ENCODE measurements at places on chromosomes 2 and 18.

DNA sequence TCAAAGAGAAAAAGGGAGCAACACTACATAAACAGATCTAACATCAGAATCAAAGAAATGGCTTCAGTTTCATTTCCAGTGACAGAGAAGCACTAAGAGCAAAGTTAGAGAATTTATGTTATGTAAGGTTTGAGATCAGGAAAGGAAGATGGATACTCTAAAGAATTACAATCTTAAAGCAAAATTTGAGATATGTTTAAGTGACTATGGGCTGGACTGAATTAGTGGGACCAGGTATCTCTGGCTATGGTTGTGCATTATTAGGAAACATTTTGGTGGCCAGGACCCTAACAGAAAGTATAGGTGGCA is 208.2 kb downstream of the CCDC178 start:
- DNase-seq = no peak

DNA sequence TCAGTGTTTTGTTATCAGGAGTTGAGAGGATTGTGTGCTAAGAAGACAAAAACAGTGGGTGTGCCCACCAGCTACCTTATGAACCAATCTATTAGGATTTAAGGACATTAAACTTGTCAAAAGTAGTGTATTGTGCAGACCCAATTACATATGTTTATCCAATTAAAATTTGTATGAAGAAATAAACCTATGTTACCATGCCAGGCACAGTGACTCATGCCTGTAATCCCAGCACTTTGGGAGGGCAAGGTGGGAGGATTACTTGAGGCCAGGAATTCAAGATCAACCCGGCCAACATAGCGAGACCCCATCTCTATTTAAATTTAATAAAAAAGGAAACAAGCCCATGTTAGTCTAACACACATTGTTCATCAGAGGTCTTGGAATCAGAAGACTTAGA is 162.2 kb downstream of the IRS1 start:
- DNase-seq = no peak

DNA sequence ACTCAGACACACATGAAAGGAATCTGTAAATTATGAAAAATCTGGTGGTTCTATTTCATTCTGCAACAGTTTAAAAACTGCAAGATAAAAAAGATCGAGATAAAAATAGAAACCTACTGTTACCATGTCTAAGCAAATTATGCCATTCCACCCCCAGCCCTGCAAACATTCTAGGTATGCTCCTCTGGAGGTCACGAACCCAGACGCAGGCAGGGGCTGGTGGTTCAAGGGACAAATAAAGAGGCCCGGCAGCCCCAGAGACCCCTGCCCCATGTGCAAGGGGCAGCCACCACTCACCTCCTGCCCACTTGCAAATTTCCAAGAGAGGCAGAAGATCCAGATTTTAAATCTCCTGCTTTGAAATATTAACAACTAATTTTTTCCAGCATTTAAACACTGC is 210.5 kb downstream of the ANAPC1 start:
- no peak for DNase-seq

- no peak for DNase-seq
Measured at GRCh38 chr2:23537991-23538390, 153.0 kb downstream of the KLHL29 start.

DNA sequence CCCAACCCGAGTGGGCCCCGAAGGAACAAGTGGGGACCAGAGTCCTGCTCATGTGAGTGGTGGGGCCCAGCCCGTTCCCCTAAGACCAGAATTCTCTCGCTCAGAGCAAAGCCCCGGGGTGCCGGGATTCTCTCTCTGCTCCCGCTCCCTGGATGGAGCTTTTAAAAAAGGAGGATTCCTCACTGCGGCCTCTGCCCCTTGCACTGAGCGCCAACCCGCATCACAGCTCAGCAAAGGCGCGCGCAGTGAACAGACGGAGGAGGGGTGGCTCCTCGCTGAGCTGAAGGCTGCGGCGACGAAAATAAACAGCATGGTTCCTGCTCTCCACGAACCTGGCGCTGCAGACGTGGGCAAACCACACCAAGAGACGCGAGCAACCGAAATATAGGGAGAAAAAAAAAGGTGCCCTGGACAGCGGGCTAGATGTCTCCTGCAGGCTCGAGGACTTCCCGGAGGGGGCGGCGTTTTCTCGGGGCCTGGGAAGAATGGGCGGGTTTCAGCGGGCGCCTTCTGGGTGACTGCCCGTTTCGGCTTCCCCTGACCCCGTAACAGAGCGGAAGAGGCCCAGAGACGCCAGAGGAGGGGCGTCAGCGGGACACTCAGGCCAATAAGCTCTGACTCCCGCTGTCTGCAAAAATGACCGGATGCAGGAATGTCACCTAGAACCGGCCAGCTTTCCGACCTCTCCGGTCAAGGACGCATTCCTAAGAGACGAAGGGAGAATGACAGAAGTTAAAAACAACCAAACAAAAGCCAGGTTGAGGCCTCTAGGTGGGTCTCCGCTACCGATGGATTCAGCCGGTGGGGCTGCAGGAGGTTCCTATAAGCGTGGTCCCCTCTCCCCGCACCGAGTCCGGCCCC is 819 bp upstream of the KLF11 start:
- DNase-seq = peak; percentile 88

DNA sequence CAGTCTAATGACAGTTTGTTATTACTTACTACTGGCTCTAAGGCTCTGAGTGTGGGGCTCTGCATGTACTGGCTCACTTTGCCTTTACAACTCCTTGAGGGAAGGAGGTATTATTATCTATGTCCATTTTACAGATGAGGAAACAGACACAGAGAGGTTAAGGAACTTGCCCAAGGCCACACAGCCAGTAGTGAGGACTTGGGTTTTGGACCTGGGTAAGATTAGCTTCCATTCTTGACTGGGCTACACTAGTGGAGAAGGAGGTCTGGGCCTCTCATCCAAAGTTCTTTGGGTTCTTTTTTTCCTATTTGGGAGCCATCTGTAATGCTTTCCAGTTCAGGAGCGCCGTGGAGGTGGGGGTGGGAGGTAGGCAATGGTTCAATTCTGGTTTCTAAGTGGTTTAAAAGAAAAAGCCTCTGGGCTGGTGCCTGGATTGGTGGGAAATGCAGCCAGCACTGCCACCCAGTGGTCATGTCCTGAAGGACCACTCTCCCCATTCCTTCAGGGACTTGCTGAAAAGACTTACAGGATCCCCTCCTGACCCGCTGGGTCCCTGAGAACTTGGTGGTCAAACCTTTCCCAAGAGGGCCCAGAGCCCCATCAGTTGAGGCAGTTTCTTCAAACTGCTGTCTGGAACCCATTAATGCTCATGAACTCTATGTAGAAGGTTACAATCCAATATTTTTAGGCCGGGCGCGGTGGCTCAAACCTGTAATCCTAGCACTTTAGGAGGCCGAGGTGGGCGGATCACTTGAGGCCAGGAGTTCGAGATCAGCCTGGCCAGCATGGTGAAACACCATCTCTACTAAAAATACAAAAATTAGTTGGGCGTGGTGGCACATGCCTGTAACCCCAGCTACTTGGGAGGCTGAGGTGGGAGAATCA is 38.6 kb upstream of the NOTO start:
- DNase-seq = peak; percentile 81

- no peak for DNase-seq
Measured at GRCh38 chr2:240591226-240591625, 4.7 kb downstream of the CAPN10 start.
